CD4-positive, alpha-beta T cell treated with Interleukin-10 for 1 hour (primary cell): ENCODE measurements at places on chromosomes 11 and 22.

GRCh38 chr22:19972652-19973550 is 31.3 kb upstream of the TXNRD2 start:
- DNase-seq: no peak

DNA sequence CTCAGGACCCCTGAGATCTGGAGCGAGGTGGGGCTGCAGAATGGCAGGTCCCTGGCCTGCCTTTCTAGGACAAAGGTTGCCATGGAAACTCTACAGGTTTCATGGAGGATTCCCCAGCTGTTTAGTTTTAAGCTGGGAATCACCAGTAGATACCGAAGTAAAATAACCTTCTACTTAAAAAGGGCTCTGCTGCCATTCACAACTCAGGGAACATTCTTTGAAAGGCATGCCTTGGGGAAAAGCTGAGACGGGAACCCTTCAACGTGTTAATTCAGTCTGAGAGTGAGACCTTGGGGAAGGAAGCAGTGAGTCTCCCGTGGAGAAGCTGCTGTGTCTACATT is 493.3 kb downstream of the BRD1 start:
- DNase-seq: no peak

- DNase-seq: peak; percentile 38
Observed at GRCh38 chr11:59755701-59756557, 753 bp downstream of the STX3 start.

DNA sequence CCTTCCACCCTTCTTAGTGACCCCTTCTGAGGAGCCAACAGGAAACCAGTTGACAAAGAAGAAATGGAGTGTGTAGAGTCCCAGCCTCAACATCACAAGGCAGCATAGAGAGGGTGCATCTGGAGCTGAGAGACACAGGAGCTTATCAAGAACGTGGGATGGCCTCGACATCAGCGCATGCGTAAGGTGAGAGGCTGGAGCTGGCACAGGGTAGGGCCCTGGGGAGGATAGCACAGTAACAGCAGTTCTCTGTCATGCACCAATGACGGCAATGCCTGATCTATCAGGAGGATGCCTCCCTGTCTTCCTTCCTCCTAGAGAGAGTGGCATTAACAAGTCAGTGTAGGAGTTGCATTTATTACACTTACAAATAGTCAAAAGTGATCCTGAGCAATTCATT is 426.1 kb downstream of the NTM start:
- no peak for DNase-seq

DNA sequence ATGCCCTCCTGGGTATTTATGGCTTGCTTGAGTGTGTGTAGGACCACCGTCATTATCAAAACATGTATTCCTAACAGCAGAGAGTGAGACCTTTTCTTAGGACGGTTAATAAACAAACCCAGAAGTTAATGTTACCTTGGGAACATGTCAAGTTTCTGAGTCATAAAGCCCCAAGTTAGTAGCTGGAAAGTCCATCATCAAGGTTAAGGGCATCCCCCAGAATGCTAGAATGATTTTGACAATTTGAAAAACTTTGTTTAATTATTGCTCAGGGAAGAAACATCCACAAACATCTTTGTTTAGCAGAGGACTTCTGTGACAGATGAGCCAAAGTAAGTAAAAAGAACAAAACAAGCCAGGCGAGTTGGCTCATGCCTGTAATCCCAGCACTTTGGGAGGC is 20.0 kb downstream of the CAVIN3 start:
- no peak for DNase-seq

DNA sequence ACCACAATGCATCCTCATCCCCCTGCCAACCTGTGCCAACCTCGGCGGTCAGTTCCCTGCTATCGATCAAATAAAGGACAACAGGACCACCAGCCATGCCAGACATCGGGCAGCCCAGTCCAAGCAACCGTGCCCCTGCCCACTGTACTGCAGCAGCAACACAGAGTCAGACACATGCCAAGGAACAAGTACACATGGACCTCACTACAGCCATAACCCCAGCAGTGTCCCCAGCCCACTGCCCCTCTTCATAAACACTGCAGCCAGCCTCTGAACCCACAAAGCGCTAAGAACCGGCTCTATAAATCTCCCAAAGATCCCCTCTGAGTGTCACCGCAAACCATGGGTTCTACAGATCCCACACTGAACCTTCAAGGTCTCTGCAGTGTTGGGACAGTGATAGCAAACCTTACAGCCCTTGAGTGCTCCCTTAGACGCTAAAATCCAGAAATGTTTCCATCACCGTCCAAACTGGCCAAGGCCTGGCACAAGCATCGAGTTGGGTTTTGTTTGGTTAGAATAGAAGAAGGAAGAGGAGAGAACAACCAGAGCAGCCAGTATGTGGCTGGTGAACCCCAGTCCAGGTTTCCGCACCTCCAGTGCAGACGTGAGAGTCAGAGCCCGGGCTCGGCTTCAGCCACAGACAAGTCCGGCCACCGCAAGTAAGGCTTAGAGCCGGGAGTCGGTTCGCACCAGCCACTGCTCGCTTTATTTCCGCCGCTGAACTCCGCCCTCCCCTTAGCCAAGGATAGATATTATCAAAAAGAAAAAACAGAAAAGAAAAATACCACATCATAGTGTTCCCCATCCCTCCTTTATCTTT is 7.9 kb downstream of the PAX6 start:
- DNase-seq: no peak

DNA sequence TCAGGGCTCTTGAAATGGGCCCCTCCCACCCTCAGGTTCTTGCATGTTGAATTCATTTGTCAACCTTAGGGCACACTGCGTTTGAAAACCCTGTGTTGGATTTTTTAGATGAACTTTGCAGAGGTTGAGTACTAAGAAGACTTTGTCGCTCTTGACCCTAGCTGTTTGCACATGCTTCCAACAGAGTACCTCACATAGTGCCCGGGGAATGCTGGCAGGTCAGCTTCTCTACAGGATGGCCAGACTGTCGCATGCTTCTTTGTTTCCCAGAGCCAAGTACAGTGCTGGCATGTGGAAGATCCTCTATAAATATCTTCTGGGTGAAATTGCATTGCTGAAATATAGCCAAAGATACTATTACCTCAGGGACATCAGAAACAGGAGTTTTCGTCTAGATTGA is 59.9 kb downstream of the FAT3 start:
- DNase-seq: no peak

DNA sequence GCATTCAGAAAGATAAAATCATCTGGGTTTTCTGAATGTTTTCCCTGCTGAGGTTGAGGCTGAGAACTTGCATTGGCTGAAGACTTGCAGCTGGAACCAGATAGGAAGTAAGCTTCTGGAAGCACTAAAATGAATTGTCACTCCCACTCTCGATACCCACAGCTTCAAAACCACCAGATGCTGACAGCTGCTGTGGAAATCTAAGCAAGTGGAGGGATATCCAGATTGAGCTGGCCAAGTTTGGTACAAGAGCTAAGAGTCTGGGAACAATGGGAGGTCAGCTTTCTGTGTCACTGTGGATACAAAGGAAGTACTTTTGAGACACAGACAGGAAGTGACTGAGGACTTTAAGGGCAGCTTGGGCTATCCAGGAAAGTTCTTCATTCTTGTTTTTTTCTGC is 51.3 kb upstream of the CD44 start:
- DNase-seq: no peak

DNA sequence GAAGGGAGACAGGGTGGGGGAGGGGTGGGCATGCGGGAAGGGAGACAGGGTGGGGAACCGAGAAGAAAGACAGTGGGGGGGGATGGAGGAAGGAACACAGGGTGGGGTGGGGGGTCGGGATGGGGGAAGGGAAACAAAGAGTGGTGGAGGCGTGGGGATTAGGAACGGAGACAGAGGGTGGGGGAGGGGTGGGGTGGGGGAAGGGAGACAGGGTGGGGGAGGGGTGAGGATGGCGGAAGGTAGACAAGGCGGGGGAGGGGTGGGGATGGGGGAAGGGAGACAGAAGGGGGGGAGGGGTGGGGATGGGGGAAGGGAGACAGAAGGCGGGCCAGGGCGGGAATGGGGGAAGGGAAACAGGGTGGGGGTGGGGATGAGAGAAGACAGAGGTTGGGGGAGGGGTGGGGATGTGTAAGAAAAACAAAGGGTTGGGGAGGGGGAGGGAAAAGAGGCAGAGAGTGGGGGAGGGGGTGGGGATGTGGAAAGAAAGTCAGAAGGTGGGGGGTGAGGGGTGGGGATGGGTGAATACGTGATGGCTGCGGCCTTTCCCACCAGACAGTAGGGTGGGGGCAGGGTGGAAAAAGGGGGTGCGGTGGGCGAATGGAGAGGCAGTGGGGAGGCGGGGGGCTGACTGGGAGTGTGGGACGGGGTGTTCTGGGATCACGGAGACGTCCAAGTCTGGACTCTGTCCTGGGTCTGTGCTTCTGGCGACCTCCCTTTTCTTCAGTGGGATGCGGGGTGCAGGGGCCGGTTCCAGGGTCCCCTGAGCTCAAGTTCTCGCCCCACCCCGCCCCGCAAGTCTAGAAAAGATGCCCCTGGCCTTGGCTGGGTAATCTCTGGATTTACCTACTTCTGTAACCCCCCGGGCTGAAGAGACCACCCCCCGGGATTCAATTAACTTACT is 744 bp downstream of the PRAME start:
- no peak for DNase-seq

- no peak for DNase-seq
Observed at GRCh38 chr11:34599406-34599945, 21.4 kb upstream of the EHF start.

DNA sequence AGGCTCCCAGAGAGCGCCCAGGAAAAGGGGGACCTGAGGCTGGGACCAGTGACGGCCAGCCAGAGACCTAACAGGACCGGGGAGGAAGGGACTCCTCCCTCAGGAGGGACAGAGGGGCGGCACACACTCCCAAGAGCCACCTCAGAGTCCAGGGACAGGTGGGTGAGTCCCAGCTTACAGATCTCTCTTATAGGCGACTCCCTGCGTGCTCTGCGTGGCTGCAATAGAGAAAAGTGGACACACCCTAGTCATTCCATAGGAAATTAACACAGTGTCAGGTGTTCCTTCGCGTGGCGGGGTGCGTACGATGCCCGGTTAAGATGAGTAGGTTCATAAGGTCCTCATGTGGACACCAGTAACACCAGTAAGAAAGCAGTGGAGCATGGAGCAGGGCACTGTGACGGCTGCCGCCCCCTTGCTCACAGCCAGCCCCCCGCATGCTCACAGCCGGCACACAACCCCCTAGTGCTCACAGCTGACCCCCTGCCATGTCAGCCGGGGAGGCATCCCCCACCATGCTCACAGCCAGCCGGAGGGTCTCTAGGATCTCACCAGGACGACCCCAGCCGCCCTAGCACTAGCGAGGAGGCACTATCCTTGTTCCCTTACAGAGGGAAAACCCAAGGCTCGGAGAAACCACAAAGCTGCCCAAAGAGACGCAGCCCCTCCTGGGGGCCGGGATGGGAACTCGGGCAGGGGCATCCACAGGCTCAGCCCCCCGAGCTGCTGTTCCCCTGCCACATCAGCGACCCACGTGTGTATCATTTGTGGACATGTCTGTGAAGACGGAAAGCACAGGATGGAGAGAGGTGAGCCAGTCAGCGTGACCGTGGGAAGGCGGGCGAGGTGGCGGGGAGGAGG is 426.8 kb downstream of the TBC1D22A start:
- no peak for DNase-seq
